ENCODE measurements at places on chromosomes 2 and 18.
A peak's percentile ranks its signal among the peaks of the same experiment; 100 is the strongest.

DNA sequence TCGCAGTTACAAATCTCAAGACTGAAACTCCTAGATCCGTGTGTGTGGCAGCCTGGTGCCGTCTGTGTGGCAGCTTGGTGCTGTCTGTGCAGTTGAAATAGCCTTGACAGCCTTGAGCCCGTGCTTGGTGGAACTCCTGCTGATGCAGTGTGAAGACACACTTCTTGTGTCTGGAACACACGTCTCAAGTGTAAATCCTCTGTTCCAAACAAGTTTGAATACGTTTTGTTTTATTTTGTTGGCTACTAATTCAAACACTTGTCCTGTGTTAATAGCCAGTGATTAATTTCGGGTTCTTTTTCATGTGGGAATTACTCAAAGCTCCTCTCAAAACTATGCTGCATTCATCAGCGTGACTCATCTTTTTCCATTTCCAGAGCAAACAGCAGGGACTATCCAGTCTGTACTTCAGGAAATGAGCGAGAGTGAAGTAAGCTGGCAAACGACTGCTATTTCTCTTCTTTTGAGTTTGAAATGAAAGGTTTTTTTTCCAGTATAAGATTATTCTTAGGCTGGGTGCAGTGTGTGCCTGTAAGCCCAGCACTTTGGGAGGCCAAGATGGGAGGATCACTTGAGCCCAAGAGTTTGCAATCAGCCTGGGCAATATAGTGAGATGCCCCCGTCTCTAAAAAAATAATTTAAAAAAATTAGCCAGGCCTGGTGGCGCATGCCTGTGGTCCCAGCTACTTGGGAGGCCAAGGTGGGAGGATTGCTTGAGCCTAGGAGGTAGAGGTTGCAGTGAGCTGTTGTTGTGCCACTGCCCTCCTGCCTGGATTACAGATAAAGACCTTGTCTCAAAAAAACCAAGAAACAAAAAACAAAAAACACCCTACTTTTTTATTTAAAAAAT, 152.9 kb downstream of the SPP2 start:
- DNase-seq: no peak

- no peak for DNase-seq
Observed at GRCh38 chr2:240234503-240234951, 94.1 kb upstream of the OTOS start.

DNA sequence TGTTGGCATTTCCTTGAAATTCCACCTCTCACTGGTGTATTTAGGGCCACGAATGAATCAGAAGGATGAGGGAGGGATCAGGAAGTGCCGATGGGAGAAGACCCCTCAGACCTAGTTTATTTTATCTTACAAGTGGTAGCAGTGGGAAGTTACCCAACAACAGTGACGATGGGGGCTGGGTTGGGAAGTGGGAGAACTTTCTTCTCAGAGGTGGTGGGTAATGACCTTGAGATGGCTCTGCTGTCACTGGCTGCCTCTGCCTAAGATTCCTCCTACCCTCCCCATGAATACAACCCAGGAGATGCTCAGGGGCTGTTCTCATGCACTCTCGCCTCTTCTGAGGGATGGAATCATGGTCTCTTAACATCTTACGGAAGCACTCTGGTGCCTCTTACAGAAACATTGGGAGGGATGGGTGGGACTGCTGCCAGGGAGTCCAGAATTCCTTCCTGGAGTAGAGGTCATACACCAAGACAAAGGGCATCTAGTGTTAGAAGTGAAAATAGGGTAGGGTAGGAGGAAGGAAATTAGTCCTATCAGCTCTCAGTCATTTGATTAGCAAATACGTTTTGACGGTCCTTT, 58.5 kb upstream of the TXNDC2 start:
- DNase-seq: no peak

GRCh38 chr18:13220361-13220991, 1.9 kb downstream of the LDLRAD4 start:
- DNase-seq: peak; percentile 59

- no peak for DNase-seq
Observed at GRCh38 chr2:6692819-6693218, 172.9 kb downstream of the CMPK2 start.

GRCh38 chr2:64938607-64939285, 50.5 kb upstream of the SLC1A4 start:
- DNase-seq: no peak

GRCh38 chr2:19543663-19544383, 185.4 kb upstream of the OSR1 start:
- no peak for DNase-seq

DNA sequence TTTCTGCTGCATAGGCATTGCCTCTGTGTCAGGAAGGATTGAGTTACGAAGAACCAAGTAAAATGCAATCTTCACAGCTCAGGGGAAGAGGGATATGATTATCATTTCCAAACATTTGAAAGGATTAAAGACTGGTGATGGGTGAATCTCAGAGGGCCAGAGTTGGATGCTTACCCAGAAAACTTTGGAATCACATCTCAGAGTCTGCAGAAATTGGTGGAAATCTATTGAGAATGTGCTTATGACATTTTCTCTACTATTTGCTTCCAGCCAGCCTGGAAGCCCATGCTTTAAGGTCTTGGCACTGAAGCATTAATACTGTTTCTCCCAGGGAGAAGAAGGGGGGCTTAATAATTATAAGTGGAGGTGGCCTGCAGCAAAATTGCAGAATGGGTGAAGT, 1301.4 kb upstream of the PIK3C3 start:
- no peak for DNase-seq

GRCh38 chr18:40066368-40066767, 1888.7 kb upstream of the PIK3C3 start:
- no peak for DNase-seq

DNA sequence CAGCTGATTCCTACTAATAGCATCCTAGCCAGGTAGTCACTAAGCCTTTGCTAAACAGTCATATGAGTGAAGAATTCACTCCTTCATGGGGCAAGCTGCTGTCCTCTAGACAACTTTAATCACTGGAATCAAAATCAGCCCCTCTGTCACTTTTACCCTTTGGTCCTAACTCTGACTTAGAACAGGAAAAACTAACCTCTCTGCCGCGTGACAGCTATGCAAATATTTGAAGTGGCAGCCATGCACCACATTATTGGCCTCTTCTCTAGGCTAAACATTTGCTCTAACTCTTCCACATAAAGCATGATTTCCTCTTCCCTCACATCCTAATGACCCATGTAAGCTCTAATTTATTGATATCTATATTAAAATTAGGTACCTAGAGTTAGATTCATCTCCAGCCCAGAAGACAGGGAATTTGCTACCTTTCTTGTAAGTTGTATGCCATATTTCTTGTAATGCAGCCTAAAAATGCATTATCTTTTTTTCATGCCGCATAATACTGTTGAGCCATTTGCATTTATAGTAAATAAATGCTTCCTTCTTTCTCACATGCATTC, 12.8 kb upstream of the ONECUT2 start:
- DNase-seq: no peak

DNA sequence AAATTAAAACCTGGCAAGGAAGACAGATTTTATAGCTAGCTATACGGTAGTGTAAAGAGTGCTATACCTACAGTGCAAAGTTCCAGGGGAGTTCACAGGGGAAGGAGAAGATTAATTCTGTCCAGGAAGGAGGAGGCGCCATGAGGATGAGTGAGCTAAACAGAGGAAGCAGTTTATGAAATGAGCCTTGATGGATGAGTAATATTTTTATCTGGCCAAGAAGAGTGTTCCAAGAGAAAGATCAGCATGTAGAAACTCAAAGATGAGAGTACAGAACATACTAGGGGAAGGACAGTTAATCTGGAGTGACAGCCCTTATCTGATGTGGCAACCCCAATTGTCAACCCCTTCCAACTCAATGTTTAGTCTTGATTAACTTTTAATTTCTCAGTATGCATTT, 54.8 kb downstream of the CDH20 start:
- DNase-seq: no peak

- no peak for DNase-seq
Observed at GRCh38 chr2:72991980-72992733, 74.8 kb downstream of the EMX1 start.

DNA sequence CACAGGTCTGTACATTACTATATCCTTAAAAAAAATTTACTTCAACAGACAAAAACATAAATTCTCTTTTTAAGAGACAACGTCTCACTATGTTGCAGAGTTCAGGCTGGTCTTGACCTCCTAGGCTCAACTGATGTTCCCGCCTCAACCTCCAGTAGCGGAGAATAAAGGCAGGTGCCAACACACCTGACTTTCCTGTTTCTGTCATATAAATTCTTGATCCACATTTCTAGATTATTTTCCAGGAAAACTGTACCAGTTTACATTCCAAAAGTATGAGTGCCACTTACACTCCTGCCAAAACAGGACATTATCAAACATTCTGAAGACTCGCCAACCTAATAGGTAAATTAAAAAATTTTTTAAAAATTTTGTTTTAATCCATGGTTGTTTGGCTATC, 48.6 kb downstream of the PUM2 start:
- no peak for DNase-seq

All from Jurkat, Clone E6-1 (cell line).